ENCODE measurements at places on chromosomes 2 and 18.

- no peak for DNase-seq
Observed at GRCh38 chr2:230912724-230913123, 12.3 kb downstream of the GPR55 start.

GRCh38 chr2:85655961-85656417 lies 12.0 kb downstream of the SFTPB start:
- no peak for DNase-seq

- DNase-seq: no peak
Observed at GRCh38 chr2:174518395-174518794, 31.6 kb upstream of the GPR155 start.

DNA sequence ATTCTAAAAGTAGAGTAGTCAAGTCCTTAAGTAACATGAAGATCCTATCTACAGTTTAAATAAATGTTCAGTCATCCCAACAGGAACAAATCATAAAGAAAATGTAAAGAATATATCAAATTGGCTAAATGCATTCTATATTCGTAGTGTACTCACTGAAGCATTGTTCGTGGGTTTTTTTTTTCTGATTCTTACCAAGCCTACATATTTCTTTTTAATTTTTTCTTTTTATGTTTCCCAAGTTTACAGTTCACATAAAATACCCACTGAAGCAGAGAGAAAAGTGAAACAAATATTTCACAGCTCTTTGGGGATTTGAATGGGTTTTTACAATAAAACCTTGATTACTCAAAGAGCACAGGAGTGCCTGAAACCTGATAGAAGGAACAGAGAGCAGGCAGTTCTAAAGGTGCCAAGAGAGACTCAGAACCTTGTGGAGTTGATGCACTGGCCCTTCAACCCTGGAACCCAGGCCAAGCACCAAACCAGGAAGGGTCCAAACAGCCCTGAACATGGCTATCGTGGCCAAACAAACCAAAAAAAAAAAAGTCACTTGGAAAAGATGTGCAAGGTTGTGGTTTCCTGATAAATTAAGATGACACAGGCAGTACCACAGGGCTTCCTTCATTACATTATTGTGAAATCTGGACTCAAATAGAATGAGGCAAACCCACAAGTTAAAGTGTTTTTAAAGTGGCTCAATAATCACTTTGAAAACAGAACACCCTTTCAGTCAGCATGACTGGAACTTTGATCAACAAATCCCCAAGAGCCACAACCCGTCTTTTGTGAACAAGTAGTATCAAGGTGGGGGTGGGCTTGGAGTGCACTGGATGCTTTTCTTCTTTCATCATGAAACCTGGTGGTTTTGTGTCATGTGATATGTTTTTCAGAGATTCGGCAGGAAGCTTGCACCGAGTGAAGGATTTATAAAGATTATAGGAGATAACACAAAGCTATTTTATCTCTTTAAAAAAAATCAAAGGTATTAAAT lies 245.0 kb upstream of the FN1 start:
- DNase-seq: no peak

GRCh38 chr2:191451116-191451515 lies 205.9 kb downstream of the MYO1B start:
- no peak for DNase-seq

- no peak for DNase-seq
Observed at GRCh38 chr2:55961318-55961911, 37.8 kb upstream of the EFEMP1 start.

GRCh38 chr2:197711578-197711977 lies 6.4 kb downstream of the MARS2 start:
- DNase-seq: no peak

- no peak for DNase-seq
Observed at GRCh38 chr18:13280070-13280795, 61.7 kb downstream of the LDLRAD4 start.

GRCh38 chr2:241632478-241633325 lies 4.3 kb downstream of the THAP4 start:
- DNase-seq: no peak

DNA sequence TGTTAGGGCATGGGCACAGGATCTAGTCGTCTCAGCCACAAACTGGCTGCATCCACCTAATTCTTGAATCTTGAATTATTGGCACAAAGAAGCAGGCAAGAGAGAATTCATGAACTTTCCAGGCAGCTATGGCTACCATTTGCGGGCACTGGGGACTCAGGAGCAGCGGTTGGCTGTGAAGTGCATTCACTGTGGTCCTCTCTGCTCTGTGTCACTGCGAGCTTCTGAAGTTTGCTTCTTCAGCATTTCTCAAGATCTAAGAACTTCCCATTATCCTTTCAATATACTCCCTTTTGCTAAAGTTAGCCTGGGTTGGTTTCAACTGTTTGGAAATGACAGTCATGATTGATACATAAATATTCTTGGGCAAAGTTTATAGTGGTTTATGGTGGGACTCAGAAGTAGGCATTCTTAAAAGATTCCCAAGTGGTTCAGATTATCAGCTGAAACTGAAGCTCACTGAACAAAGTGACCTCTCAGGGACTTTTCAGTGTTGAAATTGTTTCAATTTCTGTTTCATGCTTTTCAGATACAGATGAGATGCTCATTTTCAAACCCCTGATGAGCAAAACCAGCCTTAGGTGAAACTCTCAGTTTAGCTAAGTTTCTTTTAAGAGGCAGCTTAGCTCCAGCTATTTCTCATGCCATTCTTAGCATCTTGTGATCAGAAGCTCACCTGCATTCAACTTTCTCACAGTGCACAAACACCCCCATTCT lies 1258.3 kb upstream of the GYPC start:
- no peak for DNase-seq

GRCh38 chr2:38260972-38261371 lies 116.1 kb downstream of the ATL2 start:
- DNase-seq: no peak

DNA sequence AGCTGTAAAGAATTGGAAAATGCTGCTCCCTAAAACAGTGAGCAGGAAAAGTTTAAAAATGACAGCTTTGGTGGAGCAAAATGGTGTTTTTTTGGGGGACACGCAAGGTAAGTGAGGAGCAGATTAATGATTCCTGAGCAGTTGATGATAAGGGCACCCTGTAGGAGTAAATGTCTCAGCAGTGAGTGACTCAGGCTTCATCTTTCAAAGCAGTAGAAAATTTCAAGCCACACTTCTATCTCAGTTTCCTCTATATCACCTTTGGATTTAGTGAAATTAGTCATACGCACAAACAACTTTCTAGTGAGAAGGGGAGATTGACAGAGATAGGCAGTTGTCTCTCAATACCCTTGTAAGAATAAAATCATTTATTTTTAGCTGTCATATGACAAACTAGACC lies 709.0 kb upstream of the FAM98A start:
- no peak for DNase-seq

GRCh38 chr2:95356821-95357700 lies 45.4 kb upstream of the FAHD2A start:
- no peak for DNase-seq
